ENCODE measurements at places on chromosomes 4 and X.

- no peak for DNase-seq
Observed at GRCh38 chr4:21709761-21710160, 238.8 kb downstream of the KCNIP4 start.

DNA sequence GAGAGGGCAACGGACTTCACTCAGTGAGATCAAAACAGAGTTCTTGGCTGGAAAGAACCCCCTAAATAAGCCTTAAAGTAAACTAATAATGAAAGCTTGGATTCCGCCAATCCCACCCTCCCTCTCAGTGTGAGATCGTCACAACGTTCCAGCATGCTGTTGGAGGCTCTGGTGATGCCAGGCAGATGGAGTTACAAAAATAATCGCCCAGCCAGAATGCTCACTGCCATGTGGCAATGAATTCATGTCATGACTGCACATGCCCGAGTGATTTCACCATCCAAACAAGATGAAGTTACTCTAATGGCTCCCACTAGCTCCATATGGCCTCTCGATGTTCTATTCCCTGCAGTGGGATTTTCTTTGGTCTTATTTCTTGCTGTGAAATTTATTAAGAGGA, 248.0 kb downstream of the SPATA18 start:
- DNase-seq = no peak

- no peak for DNase-seq
Observed at GRCh38 chr4:3250956-3251690, 2.2 kb downstream of the MSANTD1 start.

GRCh38 chr4:87843936-87844335, 11.2 kb downstream of the MEPE start:
- DNase-seq = peak; percentile 24

GRCh38 chr4:139484783-139485311, 30.9 kb downstream of the RAB33B start:
- DNase-seq = no peak

- no peak for DNase-seq
Observed at GRCh38 chr4:40224432-40224831, 27.6 kb downstream of the RHOH start.

DNA sequence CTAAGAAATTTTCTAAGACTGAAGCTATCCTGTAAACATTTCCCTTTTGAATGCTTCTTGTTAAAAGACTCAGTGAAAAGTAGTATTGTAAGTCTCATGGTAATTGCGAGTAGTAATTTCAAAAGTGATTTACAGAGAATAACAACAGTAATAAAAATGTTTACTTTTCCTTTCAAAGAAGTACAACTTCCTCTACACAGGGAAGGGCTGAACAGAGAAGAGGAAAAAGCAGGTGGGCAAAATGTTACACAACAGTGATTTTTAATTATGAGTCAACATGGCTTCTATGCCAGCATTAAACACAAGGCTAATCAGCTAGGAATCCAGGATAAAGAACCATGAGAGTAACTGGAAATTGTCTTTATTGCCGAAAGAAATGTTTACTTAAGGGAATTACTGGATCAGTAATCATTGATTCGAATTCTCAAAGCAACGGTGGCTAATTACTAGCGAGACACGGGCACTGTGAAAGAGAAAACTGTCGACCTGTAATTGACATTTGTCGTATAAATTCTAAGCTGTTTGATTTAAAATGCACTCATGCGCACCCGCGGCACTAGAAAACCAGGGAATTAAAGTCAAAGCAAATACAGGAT, 15.4 kb downstream of the UTP3 start:
- peak; percentile 91 for DNase-seq

GRCh38 chrX:769796-770195, 139.2 kb downstream of the SHOX start:
- DNase-seq = no peak

- DNase-seq = peak; percentile 33
Observed at GRCh38 chr4:54099287-54099747, 646 bp upstream of the GSX2 start.

DNA sequence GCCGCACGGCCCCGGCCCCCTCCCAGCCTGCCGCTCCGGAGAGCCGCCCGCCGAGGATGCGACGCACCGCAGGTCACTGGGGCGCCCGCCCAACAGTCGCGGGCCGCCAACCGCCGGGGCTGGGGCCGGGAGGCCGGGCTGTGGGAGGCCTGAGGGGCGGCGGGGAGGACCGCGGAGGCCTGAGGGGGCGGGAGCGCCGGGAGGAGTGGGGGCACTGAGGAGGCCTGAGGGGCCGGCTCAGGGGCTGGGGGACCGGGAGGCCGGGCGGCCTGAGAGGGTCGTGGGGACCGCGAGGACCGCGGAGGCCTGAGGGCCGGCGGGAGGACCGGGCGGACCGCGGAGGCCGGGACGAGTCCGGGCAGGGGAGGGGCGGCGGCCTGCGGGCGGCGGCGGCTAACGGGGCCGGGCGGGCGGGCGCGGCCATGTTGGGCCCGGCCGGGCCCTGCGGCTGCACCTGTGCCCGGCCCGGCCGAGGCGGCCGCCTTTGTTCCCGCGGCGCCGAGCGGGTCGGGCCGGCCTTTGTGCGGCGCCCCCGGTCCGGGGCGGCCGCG, 353 bp downstream of the NSD2 start:
- DNase-seq = peak; percentile 48

DNA sequence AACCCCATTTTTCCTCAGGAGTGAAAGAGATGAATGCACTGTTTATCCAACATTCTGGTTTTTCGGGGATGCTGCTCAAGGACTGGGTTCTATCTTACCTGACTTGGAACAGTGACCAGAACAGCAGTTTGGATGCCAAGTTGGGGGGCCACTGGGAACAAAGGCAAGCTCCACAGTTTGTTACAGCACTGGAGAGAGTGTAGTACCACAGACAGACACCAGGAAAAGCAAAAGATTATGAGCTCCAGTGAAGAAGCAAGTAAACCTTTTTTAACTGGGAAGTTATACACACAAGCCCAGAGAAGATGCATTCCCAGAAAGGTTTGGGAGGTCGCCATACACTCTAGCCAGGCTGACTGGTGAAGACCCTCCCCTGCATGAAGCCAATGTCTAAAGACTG, 13.6 kb downstream of the C4orf36 start:
- no peak for DNase-seq

GRCh38 chr4:110163327-110164069, 34.9 kb downstream of the ELOVL6 start:
- no peak for DNase-seq

DNA sequence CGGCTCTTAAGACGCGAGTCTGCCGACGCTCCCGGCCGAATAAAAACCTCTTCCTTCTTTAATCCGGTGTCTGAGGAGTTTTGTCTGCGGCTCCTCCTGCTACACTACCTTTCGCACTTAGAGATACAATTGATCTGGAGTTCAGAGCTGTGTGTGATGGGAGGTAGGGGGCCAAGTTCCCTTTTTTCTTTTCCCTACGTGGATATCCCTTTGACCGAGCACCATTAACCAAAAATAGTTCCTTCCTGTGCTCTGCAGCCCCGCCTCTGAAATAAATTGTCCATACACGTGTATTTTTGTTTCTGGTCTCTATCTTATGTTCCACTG, 555 bp upstream of the PGM2 start:
- peak; percentile 71 for DNase-seq

DNA sequence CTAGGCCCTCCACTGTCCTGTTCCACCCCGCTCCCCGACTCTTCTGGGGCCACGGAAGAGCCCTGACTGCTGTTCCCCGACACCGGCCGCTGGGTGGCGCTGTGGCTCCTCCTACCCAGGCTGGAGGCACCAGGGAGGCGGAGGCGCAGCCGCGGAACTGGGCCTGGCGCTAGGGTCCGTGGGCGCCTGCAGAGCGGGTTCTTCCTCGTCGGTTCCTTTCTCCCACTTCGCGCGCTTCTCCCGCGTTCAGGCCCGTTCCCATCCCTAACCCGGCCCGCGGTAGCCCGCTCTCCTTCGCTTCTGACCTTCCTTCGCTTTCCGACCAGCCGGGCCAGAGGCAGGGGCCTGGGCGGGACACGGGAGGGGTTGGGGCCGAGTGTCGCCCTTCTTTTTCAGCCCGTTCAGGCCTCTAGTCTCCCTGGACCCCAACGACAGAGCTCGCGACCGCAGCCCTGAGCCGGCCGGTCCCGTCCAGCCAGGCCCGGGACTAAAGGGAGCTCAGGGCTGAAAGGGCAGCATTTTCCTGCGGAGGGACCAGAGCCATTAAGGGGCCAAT, 34.3 kb downstream of the NALF2 start:
- DNase-seq = peak; percentile 13

DNA sequence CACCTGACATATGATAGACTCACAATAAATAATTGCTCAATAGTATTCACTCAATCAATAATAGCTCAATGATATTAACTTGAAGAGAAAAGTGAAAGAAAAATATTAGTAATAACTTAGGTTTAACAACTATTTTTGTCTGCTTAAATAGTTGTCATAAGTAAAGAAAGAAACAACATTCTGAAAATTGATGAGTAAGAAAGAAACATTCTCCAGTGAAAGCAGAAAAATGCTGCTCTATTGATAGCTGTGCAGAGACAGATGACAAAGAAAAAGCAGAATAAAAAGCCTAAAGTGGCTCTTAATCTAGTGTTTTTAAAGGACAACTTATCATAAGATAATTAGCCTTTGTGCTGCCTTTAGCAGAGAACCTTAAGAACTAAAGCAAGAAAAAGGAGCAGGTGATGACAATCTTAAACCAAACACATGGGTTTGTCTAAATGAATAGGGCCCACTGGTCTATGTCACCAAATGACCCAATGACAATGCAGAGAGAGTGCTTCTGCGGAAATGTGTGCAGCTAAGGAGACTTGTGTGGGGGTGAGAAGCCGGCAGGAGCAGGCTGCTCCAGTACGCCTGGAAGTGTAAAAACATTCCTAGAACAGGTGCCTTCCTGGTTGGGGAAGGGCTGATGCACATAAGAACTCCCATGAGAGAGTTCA, 13.2 kb downstream of the HS3ST1 start:
- peak; percentile 57 for DNase-seq

DNA sequence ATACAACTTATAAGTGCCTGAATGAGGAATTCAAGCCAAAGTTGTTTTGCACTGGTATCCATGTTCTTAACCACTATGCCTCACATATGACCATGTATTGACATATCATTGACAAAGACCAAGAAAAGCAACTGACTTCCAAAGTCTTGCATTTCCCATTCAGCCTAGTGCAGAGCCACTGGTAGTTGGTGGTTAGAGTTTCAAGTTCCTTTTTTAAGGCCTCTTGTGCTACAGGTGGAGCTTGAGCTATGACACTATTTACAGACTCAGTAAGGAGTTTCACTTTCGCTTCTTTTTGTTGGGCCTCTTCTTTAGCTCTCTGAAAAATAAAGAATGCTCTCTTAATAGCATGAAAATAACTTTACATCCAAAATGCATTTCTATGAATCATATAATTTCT, 763.0 kb downstream of the DMD start:
- no peak for DNase-seq

DNA sequence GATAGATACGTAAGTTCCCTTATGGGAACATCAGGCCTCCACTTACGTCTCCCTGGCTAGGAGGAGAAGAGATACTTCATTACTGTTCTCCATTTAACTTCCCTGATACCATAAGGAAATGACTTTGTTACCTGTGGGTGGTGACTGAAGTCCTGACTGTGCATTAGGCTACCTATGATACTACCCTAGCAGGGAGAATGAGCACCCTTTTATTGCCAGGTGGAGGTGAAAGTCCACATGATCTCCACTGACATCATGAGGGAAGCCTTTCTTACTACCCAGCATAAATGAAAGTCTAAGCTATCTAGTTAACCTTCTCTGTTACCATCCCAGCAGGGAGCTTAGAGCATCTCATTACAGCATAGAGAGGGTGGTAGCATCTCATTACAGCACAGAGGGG, 24.4 kb upstream of the LAMTOR3 start:
- DNase-seq = no peak

DNA sequence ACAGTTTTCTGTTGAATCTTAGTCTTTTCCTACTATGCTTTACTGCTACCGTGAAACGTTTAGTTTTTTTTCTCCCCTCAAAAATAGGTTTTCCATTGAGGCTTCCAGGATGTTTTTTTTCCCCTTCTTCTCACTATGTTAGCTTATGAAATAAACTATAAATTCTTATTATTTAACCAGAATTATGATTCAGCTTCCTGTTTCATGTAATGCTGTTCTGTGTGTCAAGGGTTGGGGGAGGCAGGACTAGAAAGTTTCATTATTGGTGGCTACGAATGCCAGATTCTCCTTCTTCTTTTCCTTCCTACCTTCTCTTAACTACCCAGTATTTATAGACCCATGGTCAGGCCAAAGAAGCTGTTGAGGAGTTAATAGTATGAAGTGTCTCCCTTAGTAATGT, 11.8 kb downstream of the CLCN5 start:
- no peak for DNase-seq

DNA sequence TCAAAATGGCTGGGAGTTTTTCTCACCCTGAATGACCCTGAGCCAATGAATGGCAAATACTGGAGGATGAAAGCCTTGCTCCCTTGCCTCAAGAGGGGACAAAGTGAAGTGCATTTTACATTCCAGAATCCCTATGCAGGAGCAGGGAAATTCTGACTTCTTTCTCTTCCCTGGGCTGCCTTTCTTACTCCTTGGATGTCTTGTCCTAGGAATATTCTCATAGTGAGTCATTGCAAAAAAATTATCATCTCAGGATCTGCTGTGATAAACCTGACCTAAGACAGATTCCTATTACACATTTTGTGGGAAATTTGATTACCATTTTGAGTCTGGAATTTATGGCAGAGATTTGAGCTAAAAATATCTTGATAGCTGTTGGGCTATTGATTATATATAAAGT, 199.9 kb downstream of the TMA16 start:
- DNase-seq = no peak

- DNase-seq = no peak
Observed at GRCh38 chr4:22474636-22475310, 41.1 kb downstream of the ADGRA3 start.

GRCh38 chr4:78047366-78047765, 9.8 kb upstream of the FRAS1 start:
- peak; percentile 48 for DNase-seq

DNA sequence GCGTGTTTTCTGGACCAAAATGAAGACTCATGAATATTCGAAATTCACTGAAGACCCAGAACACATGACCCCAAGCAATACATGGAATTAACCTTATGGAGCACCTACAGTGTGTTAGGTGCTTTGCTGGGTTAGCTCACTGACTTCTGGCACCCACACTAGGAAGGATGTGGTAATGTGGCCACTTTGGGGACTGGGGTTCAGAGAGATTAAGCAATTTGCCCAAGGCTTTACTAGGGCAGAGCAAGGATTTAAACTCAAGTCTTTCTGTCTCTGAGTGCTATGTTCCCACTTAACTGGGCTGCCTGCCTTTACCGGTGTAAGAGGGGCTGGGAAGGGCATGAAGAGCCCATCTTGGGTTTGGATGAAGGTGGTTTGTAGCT, 162.0 kb upstream of the ATP6AP2 start:
- no peak for DNase-seq

- DNase-seq = no peak
Observed at GRCh38 chr4:155582971-155583437, 83.6 kb upstream of the GUCY1A1 start.
